ENCODE measurements at places on chromosomes 7 and 10.

- DNase-seq = no peak
Measured at GRCh38 chr10:119703903-119704508, 21.8 kb upstream of the INPP5F start.

GRCh38 chr10:131676800-131677421 lies 223.9 kb upstream of the PPP2R2D start:
- DNase-seq = no peak

GRCh38 chr10:48520184-48520506 lies 84.7 kb downstream of the ARHGAP22 start:
- no peak for DNase-seq

- DNase-seq = peak; percentile 34
Measured at GRCh38 chr10:110993024-110993693, 73.8 kb downstream of the SHOC2 start.

- no peak for DNase-seq
Measured at GRCh38 chr10:13515467-13515866, 13.3 kb downstream of the BEND7 start.

DNA sequence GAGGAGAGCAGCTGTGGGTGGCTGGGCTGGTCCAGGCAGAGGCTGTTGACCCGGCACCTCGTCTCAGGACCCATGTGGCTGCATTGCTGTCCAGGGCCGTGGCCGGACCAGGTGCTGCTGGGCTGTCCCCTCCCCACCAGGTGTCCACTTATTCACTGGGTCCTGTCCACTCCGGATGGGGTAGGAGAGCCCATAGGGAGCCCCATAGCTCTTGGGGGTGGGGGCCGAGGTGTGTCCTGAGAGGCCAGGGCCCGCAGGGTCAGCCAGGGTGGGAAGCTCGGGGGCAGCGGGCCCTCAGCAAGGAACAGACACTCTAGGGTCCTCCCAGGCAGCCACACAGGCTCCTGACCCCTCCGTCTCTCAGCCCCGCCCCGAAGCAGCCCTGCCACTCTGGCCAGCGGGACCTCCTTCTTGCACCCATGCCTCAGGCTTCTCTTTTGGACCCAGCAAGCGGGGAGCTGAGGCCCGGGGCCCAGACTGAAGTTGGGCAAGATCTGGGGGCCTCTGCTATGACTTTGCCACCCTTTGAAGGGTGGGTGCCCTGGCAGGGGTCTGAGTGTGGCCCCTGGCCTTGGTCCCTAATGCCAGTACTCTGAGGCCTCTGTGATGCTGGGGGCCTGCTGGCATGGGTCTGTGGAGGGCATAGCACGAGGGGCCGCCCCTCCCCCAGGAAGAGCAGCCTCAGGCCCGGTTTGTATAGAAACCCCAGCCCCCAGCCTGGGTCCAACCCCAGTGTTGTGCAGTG lies 86.4 kb downstream of the NKX6-2 start:
- no peak for DNase-seq

GRCh38 chr7:29017713-29018112 lies 59.6 kb upstream of the TRIL start:
- peak; percentile 67 for DNase-seq

DNA sequence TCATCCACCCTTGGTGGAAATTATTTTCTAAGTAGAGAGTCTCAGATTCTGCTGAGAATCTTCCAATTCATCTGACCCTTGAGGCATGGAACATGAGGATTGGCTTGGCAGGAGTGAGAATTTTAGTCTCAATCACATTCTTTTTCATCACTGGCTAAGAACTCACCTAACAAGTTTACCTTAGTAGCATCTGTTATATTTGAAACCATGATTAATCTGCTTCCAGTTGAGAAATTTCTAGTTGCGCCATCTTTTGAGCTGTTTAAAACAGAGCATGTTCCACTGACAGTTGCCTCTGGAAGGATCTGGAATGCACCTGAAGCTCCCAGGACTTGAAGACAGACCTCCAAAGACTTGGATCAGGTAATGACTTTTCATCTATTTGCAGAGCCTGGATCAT lies at the start of gene LIPK:
TSS of gene LIPK (plus strand) at position 292 of the 400 bp plus-strand sequence. CDS start 18,295 bp downstream, outside the sequence.
- DNase-seq = no peak

- peak; percentile 67 for DNase-seq
Measured at GRCh38 chr7:33807779-33808482, 97.4 kb upstream of the BMPER start.

GRCh38 chr10:105292236-105292635 lies 651.1 kb downstream of the SORCS3 start:
- DNase-seq = no peak

DNA sequence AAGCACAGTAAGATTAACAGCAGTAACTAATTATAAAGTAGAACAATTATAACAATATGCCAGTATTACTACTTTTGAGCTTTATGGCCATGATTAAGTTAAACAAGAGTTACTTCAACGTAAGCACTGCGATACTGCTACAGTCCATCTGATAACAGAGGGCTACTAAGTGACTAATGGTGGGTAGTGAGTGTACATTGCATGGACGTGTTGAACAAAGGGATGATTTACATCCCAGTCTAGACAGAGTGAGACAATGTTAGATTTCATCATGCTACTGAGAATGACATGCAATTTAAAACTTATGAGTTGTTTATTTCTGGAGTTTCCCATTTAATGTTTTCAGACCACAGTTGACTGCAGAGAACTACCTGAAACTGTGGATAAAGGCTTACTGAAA lies 45.6 kb downstream of the TPST1 start:
- DNase-seq = peak; percentile 92

GRCh38 chr7:116687801-116688201 lies 15.8 kb downstream of the MET start:
- peak; percentile 93 for DNase-seq

DNA sequence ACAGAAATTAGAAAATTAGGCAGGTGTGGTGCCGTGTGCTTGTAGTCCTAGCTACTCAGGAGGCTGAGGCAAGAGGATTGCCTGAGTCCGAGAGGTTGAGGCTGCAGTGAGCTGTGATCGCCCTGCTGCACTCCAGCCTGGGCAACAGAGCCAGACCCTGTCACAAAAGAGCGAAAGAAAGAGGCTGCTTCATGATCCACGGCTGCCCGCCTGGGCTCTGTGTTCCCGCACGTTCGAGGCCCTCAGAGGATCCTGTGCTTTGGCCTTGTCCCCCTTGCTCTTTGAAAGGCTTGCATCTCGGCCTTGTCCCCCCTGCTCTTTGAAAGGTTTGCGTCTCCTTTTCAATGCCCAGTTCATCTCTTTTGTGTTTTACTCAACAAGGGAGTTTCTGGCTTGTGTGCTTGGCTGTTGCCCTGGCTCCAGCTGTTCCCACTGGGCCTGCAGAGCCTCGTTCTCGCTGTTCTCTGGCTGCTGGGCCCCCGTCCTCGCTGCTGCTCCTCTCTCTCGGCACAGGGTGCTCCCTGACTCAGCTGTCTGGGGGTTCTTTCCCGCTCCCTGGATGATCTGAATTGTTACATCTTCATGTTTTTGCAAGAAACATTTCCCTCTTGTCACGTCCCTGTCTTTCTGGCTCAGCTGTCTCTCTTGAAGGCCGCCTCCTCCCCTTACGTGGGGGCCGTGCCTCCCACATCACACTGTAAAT lies 45.1 kb upstream of the INPP5A start:
- DNase-seq = no peak

- DNase-seq = no peak
Measured at GRCh38 chr10:132226586-132227405, 40.0 kb downstream of the DPYSL4 start.

GRCh38 chr7:134729895-134730294 lies 49.5 kb upstream of the CALD1 start:
- DNase-seq = no peak

DNA sequence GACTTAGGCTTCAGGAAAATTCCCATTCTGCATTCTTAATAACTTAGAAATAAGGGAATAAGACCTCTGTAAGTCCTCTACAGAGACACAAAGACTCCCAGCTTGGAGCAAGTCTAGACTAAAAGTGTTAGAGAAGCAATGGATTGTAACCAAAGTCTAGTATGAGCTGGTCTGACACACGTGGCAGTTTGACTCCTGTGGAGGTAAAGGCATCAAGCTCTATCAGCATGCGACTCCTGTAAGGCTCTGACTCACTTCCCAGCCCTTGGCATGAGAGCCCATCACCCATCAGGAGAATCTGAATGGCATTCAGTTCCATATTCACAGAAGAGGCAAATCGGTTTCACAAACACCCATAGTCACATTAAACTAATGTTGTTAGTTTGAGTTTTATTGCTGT lies 4.4 kb upstream of the VSTM4 start:
- peak; percentile 81 for DNase-seq

DNA sequence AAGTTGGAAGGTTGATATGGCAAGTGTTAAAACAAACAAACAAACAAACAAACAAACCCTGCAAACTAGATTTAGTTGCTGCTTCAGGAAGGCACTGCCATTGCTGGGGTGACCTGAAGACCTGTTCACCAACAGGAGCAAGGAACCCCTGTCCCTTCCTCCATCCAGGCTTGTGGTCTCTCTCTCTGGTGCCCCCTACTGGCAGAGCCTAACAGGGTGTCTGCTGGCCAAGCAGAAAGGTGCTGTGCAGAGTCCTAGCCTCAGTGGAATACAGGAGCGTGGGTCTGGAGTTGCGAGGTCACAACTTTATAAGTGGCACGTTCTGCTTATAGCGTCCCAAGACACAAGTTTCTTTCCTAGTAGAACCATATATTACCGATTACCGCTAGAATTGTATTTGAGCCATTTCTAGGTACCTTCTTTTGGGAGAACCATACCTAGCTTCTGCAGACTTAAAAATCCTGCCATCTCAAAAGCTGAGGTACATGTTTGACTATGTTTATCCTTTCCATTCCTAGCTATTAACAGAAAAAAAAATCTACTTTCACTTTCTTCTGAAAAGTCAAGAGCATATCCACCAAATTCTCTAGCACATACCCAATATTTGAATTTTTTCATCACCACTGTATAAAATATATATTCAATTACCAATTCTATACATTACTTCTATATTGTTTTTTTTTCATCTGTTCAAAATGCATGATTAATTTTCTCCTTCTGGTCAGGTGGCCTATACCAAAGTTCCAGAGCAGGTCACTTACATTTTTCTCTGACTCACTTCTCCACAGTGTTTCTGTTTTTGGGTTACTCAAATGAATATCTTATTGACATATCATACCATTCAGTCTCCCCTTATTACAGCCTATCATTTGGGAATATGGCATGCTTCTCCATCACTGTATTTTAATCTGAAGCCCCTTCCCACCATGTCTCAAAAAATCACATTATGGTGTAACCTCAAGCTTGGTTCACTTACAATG lies 29.1 kb upstream of the CALD1 start:
- DNase-seq = peak; percentile 80

DNA sequence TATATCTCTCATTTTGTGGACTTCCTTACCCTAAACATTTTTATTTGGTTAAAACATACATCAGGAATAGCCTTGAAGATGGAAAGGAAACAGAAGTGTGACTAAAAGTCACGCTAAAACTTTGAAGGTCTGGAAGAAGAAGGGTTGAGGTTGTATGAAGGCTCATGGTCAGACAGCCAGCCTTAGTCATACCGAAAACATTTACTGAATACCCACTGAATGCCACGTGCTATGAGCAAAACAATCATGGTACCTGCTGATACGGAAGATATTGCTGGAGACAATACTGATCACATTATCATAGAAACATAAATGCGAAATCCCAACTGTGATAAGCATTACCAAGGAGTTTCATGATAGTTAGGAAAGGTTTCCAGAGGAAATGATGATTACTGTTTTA lies 64.0 kb downstream of the PDZD8 start:
- no peak for DNase-seq

GRCh38 chr10:86078639-86079035 lies 288.0 kb downstream of the GRID1 start:
- no peak for DNase-seq

DNA sequence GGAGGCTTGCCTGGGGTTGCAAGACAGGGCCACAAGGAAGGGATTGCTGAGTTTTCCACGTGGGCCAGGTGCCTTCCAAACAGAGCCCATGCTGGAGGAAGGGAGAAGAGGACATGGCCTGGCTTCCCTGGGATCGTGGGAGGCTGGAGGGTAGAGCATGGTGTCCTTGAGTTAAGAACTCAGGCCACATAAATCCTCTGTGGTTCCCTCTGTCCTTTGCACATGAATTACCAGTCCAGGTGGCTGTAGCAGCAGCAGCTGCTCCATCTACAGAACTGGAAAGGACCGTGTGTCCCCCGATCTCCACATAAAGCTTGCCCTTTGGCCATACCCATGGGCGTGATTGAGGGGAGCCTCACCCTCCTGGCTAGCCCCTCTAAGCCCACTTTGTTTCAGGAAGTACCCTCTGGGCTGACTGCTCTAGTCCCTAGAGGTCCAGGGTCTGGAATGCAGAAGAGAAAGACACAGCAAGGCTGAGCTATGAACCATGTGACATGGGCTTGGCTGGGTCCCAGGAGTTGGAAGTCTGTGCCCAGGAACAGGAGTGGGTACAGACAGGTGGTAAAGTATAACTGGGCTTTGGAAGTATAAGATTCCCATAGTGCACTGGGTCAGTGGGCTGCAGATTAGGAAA lies 84.9 kb downstream of the C10orf105 start:
- no peak for DNase-seq

- no peak for DNase-seq
Measured at GRCh38 chr7:126286317-126286716, 966.4 kb downstream of the GRM8 start.

GRCh38 chr7:142626420-142627035 lies 122.7 kb upstream of the PRSS1 start:
- DNase-seq = peak; percentile 80
